WTC11 (cell line): ENCODE measurements at places on chromosomes 7 and 10.

GRCh38 chr10:94023906-94024305, 30.2 kb downstream of the PLCE1 start:
- no peak overlapping the region for H3K27ac ChIP-seq
- H3K27me3 ChIP-seq, result peaks cover 3% of the 10 kb centered on the region
- no peaks in the 10 kb centered on the region for H3K4me1 ChIP-seq
- H3K36me3 ChIP-seq, result peaks cover 10% of the 10 kb centered on the region
- no peak overlapping the region for H3K4me3 ChIP-seq

DNA sequence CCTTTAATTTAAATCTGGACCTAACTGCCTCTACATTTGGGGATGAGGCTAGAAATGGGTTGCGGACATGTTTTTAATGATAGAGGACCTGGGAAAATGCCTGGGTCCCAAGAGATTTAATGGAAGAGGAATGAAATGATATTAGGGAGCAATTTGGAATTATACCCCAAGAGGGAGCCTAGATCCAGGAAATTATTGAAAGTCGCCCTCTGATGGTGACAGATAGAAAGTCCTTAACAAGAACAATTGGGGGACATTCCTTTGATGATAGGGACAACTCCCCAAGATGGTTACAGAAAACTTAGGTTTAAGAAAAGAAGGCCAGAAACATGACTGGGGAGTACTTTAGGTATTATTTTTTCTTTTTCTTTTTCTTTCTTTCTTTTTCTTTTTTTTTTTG, 9.5 kb upstream of the TSGA13 start:
- DNase-seq, result no peak
- H3K4me1 ChIP-seq, result peaks cover 2% of the 10 kb centered on the region; the same call in 1 of the 2 replicates
- no peak overlapping the region for H3K27ac ChIP-seq
- H3K27me3 ChIP-seq, result no peaks in the 10 kb centered on the region
- no peak overlapping the region for H3K4me3 ChIP-seq

DNA sequence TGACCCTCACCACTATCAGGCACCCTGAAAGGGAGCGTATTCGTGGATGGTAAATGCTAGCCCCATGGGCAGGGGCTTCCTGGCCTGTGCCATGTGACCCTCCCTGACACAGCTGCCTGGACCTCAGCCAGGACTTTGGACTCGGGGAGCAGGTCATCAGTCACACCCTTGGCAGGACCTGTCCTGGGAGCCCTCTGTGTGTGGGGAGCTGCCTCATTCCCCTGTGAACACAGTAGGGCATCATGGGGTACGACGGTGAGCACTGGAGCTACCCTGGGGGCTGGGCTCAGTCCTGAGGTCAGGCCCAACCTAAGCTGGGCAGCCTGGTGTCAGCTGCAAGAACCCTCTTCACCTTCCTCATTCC, 129.3 kb upstream of the FAM20C start:
- H3K27ac ChIP-seq, result no peak overlapping the region
- no peaks in the 10 kb centered on the region for H3K36me3 ChIP-seq
- no peak for DNase-seq
- H3K27me3 ChIP-seq, result no peaks in the 10 kb centered on the region; the same call in 1 of the 2 replicates
- peaks cover 39% of the 10 kb centered on the region for H3K4me1 ChIP-seq

DNA sequence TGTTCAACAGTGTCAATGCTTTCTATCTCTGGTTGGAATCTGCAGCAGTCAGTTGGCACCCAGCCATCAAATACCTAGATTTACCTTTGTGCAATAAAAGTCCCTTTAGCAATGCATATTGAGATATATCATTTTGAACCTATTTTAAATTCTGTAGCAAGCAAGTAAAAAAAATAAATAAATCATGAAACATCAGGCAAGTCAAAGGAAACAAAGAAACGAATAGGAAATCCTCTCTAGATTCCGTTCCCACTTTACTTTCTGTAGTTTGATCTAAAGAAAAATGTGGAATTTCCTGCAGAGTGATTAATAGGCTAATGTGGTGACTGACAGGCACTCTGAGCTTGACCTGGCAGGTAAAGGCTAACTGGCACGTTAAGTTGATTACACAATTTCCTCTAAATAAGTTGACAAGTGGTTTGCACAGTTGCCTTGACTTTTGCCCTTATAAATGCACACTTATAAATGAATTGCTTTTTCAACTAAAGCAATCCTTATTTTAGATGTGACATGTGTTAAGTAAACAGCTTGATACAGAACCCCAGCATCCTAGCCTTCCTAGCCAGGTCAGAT, 208.1 kb upstream of the TCF7L2 start:
- no peaks in the 10 kb centered on the region for H3K36me3 ChIP-seq
- H3K27ac ChIP-seq, result no peak overlapping the region
- H3K4me3 ChIP-seq, result no peak overlapping the region
- no peak for DNase-seq
- peaks cover 24% of the 10 kb centered on the region for H3K4me1 ChIP-seq
- H3K27me3 ChIP-seq, result no peaks in the 10 kb centered on the region
